ENCODE measurements at places on chromosomes 2 and 18. TPM values are rescaled to one million over a fixed set of nuclear protein-coding genes. Genes with fewer than 3 reads are reported as not detected.

The VAMP5 gene
- total RNA-seq, result 140 TPM

DNA sequence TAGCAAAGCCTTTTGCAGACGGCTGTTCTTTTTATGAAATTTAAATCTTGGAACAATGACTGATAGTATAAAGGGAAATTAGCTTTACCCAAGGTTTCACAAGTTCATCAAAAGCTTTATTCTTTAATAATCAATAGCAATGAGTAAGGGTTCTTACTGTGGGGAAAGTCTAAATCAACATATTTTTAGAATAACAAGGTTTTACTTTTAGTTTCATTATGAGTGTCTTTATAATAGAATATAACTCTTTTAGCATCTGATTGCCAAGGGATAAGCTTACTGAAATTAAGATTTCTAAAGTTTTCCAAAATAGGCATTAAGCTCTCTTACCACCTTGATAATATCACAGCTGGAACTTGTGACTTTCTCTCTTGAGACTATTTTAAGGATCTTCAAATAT, 1489.7 kb downstream of the LRP1B start:
- no peak for DNase-seq

DNA sequence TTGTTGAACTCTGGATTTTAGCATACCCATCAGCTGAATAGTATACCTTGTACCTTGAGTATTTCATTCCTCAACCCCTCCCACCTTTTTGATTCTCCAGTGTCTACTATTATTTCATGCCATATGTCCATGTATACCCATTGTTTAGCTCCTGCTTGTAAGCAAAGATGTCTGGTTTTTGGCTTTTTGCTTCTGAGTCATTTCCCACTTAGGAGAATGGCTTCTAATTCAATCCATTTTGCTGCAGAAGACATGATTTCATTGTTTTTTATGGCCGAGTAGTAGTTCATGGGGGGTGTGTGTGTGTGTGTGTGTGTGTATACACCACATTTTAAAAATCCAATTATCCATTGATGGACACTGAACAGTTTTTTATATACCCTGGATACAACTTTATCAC, 24.3 kb upstream of the MOCOS start:
- DNase-seq, result no peak

DNA sequence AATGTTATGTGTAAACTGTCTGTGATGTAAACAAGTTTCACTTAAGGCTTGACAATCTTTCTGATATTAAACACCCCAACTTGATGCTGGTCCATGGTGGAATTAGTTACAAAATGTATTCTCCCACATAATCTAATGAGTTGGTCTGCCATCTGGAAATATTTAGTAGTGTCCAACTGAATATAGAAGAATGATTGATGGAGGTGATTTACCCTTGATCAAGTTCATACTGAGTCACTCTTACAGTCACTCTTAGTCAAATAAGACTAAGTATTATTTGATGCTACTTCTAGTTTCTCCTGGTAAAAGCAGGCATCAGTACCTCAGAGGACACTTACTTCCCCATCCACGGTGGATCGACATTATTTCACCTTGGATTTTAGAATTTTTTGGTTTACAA, 198.1 kb downstream of the SATB2 start:
- no peak for DNase-seq

GRCh38 chr2:109128616-109129355, at the start of gene SH3RF3:
TSS of gene SH3RF3 (plus strand) at chr2:109129205.
- DNase-seq, result no peak

The AQP12B gene
- not detected for total RNA-seq

The CRYGD gene
- not detected for total RNA-seq

GRCh38 chr18:23682472-23682871, 6.8 kb upstream of the LAMA3 start:
- no peak for DNase-seq

The ELMOD3 gene
- 8.2 TPM for total RNA-seq
